ENCODE measurements at places on chromosomes 12 and 14.

- no peak for DNase-seq
Observed at GRCh38 chr12:116675339-116676107, 62.3 kb downstream of the SPRING1 start.

DNA sequence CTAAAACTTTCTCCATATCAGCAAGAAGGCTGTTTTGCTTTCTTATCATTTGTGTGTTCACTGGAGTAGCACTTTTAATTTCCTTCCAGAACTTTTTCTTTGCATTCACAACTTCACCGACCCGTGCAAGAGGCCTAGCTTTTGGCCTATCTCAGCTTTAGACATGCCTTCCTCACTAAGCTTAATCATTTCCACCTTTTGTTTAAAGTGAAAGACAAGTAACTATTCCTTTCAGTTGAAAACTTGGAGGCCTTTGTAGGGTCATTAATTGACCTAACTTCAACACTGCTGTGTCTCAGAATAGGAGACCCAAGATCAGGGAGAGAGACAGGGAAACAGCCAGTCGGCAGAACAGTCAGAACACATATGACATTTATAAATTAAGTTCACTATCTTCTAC is 39.3 kb downstream of the BBS10 start:
- no peak for DNase-seq

- no peak for DNase-seq
Observed at GRCh38 chr14:86896701-86897100, 1096.3 kb downstream of the GALC start.

GRCh38 chr12:80868576-80868975 is 69.2 kb downstream of the LIN7A start:
- no peak for DNase-seq

DNA sequence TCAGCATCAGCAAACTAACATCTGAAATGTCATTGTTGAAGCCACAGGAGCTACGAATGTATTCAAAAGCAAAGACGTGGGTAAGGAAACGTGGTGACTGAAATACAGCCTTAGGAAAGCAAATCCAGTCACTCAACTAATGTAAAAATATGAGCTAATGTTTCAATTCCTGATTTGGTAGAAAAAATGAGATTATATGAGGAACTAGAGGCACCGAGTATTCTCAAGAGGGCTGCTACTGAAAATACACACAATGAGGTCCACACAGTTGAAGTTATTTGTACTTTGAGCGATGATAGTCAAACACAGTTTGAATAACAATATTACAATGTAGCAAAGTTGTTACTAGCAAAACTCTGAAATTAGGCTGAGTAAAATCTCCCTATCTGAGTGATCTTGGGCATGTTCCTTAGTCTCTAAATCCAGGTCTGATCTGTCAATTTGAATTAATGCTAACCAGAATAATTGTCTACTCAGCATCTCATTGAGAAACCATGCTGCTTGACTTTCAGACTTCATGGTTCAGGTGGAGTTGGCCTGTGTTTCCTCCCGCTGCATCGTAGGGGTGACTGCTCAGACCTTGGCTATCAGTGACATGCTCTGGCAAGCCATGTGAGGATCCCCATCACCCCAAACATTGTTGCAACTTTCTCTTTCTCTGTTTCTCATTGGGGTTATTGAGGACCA is 467.1 kb upstream of the SOX5 start:
- DNase-seq, result no peak

- DNase-seq, result no peak
Observed at GRCh38 chr12:117361347-117361751, at the start of gene NOS1. NOS1 (minus strand) TSS chr12:117361626; CDS start chr12:117331069, 30,557 bp downstream.

DNA sequence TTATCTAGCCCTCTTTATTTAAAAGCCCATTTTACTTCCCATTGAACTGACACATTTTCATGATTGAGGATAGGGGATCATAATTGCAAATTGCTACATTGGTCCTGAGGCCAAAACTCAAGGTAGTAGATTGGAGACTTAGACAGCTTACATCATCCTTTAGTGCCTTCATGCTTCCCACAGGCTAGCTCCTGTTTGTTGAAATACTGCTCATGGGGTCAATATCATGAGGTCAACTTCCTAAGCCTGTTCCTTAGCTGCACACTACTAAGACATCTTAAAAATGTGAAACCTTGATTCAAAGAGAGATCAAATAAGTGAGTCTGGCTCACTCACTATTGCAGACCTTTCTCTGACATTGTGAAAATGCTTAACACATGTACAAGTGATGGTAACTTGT is 113.0 kb downstream of the TBC1D30 start:
- no peak for DNase-seq

DNA sequence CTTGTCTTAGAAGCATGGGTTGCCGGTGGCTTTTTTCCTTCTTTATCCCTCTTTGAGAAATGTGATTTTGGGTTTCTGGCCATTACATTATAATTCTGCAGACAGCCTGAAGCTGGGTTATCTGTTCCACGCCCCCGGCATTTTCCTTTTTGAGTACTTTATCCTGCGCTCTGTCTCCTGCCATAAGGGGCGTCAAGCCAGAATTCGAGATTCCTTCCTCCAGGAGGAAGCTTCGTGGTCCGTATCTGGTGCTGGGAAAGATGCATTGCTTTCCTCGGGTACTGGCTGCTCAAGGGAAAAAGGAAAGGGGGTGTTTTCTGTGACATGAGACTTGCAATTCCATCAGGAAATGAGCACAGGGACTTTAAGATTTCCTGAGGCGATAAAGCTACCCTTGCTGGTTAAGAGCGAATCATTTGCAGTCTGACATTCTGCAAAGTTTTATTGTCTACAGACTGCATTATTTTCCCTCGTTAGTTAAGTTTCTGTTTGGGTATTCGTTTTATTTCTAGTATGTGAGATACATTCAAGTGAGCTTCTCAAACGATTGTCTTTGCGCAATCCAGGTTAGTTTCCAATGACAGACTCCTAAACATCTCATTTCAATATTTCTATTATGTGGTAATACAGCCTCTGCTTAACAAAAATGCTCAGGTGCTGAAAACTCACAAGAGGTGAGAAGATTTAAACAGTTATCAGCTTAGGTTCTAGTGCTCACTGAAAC is 694 bp downstream of the AKAP5 start:
- DNase-seq, result no peak

DNA sequence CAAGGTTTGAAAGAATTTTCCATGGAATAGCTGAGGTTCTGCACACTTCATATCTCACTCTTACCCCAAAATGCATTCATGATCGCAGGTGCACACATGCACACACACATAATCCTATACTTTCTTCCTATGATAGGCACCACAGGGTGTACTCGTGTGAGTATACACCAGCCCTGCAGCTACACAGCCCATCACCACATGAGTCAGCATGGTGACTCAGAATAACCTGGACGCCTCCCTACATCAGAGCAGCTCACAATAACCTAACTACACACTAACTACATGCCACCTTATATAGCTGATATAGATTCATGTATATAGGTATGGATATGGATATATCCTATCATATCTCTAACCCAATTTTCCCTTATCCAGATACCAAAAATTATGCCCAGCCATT is 850.2 kb upstream of the TMEM132C start:
- DNase-seq, result no peak

- no peak for DNase-seq
Observed at GRCh38 chr14:50432131-50432530, 35.5 kb upstream of the CDKL1 start.

DNA sequence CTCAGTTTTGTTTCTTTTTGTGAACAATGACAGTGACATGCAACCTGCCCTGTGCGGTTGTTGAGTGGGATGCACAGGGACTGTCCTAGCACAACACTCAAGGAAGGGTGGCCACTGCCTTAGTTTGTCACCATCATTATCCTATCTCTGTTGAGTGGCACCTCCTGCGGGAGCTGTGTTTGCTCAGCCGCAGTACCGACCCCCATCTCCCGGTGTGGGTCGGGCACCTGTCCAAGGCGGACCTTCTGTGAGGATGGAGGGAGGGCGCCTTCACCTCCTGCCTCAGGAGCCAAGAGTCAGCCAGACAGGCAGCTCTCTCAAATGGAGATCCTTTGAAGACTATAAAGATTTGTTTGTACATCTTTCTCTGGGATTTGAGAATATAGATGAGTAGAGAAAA is 142.1 kb downstream of the TSPAN9 start:
- DNase-seq, result no peak

GRCh38 chr12:104737791-104738301 is 220.2 kb downstream of the SLC41A2 start:
- DNase-seq, result no peak

GRCh38 chr12:38137716-38138115 is 178.9 kb upstream of the ALG10B start:
- no peak for DNase-seq

GRCh38 chr12:70971001-70971794 is 50.7 kb upstream of the PTPRR start:
- no peak for DNase-seq

GRCh38 chr12:18683327-18684013 is 54.3 kb downstream of the PLCZ1 start:
- DNase-seq, result no peak

DNA sequence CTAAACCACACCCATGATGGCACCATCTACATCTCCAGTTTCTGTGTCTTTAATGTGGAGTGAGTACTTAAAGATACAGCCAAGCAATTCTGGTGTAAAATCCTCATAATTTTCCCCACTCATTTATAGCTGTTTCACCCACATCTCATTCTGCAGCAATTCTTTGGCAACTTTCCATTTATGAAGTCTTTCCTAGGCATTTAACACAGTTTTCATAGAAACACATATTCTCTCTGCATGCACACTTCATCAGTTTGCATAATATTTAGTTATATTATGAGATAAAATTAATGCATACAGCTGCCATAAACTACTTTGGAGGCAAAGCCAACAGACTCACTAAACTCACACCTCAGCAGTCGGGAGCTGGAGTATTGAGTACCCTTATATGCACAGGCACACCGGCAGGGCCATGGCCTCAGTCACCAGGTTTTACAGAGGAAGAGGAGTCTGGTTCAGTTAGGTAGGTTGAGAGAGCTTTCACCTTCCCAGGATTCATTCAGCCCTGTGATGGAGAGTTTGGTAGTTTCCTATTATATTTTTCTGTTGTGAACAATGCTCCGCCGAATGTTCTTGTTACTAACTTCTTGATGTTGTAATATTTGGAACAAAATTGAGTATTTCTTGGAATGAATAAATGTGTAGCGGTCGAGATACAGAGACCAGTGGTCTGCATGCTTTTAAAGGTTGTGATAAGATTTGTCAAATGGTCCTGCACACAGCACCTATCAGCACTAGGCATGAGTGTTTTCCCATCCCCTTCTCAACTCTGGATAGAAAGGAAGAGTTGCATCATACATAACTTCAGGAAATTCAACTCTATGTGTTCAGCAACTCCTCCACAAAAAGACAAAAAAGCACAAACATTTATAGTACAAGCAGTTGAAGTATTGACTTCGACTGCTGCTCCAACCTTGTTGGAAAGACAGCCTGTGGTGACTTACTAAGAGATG is 123.5 kb downstream of the TTC8 start:
- no peak for DNase-seq

- no peak for DNase-seq
Observed at GRCh38 chr14:56005191-56006053, 112.8 kb upstream of the PELI2 start.

DNA sequence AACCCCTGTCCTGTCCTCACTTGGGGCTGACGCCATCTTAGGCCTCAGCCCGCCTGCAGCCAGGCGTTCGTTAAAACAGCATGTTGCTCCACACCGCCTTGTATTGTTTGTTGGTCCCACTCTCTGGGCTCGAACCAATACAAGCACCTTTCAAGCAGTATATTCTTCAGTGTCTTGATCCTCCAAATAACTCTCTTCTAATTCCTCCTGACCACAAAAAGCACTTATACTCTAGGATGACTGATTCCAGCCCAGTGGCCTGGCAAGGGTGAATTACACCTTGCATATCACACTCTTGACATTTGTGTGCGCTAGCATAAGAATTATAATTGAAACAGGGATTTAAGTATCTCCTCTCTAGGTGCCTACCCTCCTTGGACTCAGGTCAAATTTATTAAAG is 7.1 kb downstream of the CCER1 start:
- DNase-seq, result no peak

DNA sequence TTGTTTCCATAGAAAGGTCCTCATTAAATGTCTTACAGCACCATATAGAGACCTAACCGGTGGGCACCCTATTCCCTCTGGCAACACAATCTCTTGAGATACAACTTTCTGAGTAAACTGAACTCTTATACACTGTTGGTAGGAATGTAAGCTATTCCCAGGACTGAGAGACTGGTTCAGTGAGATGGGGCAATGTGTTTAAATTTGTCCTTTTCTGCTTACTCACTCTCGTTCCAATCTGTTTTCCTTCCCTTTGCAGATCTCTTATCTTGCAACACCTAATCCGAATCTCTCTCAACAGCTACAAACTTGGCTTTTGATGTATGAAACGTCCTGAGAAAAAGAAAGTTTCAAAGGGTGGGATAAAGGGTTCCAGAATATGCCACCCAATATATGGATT is 26.1 kb upstream of the ETV6 start:
- DNase-seq, result no peak

GRCh38 chr12:31736472-31736871 is 7.7 kb upstream of the AMN1 start:
- no peak for DNase-seq

- DNase-seq, result no peak
Observed at GRCh38 chr12:91104812-91105466, 6.4 kb downstream of the LUM start.

DNA sequence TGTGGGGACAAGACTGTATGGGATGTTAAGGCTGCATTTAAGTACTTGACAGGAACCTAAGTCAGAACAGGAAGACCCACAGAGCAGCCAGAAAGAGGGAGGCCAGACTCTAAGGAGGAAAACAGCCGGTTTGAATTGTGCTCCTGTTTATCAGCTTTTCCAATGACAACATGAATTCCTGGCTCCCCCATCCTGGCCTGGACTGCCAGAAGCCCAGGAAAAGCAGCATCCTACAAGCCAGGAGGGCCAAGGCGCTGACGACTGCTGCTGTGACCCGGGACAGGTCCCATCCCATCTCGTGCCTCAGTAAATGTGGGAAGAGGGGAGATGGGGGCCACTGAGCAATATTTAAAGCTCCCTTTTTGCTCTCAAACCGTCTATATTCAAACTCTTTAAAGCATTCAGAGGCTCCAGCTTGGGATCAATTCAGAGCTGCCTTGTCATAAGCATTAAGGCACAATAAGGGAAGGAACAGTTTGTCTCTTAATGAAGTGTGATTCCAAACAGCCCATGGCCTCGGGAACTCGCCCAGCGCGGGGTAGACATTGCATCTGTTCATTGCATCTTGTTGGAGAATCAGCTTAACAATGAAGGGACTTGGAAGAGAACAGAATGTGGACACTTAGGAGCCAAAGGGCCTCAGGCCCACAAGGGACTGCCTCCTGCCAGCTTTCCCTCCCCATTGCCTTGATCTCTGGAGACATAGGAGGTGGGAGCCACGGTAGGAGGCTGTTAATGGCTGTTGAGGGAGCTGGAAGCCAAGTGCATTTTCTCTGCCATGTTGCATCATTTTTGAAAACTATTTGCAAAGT is 49.6 kb downstream of the CMKLR1 start:
- DNase-seq, result no peak

GRCh38 chr12:29234965-29235626 is 86.0 kb downstream of the FAR2 start:
- DNase-seq, result no peak

DNA sequence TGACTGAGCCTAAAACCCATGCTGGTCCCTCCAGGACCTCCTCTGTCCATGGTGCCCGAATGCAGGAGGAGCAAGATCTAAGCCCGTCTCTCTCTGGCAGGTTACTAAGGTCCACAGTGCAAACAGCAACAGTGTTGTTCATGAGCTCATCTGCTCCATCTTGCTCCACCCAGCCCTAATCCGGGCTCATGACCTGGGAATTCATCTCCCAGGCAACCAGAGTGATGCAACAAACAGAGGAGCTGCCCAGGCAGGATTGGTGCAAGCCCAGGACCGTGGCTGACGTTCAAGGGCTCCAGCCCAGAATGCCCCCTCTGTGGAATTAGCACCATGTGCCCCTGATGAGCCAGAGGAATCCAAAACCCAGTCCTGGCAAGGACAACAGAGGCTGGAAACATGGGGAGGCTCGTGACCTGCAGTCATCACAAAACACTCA is 29.9 kb downstream of the HSPB8 start:
- DNase-seq, result no peak

Data from stimulated activated CD4-positive, alpha-beta T cell treated with anti-CD3 and anti-CD28 coated beads, Interleukin-1b, Interleukin-23, amount 100 ng/mL, for 24 hours (primary cell).